ENCODE measurements at places on chromosomes 7 and 10.

DNA sequence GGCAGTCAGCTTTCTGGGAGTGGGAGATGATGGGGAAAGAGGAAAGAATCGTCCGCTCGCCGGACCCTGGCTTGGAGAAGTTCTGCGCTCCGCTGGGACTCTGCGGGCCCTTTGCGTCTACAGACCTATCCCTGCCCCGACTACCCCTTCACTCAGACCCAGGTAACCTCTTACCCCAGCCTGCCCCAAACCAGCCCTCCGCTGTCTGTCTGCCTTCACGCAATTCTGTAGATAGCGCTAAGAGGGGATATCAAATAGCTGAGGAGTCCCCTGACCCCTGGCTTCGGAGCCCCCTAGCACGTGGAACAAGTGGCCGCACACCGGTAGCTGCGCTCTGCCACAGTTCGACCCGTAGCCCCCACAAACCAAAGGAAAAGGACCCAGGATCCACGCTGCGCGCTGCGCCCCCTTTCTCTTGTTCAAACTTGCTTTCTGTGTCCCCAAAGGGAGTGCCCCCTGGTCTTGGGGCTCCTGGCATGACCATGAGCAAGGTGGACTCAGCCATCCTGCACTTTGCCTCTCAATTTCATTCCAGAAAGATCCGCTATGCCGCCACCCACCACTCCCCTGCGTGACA lies 7.0 kb downstream of the HOXA4 start:
- DNase-seq = no peak

DNA sequence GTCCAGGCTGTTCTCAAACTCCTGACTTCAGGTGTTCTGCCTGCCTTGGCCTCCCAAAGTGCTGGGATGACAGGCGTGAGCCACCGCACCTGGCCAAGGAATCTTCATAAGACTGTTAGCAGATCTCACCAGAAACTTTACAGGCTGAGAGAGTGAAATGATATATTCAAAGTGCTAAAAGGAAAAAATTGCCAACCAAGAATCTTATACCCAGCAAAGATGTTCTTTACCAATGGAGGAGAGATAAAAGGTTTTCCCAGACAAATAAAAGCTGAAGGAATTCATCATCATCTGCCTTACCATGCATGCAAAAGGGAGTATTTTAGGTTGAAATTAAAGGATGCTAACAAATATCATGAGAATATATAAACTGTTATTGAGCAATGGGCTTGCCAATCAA lies 23.6 kb downstream of the GIMAP7 start:
- DNase-seq = no peak

DNA sequence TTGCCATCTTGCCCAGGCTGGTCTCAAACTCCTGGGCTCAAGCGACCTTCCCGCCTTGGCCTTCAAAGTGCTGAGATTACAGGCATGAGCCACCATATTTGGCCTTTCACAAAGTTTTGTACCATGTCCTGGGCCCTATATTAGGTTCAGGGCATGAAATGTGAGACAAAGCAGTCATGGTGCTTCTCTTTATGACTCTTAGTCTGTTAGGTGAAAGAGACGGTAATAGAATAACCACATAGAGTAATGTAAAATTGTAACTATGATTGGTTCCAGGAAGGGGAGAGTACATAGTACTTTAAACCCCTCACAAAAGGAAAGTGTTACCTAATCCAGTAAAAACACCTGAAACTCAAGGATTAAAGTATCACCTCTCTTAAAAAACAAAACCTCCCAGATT lies 144.7 kb downstream of the SPAG6 start:
- DNase-seq = no peak

DNA sequence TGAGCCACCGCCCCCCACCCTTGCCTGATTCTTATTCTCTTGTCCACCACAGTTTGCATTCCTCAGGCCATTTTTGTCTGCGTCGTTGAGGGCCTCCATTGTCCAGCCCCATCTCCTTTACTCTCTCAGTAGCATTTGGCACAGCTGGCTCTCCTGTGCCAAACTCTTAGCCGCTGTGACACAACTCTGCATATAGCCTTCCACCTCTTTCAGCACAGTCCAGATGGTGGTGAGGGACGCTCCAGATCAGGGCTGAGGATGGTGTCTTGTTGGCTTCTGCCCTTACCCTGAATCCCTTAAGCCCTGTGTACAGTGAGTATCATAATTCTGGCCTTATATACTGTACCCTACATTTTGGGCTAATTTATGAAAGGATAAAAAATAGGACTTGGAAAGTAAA lies 45.6 kb downstream of the BMPR1A start:
- no peak for DNase-seq

DNA sequence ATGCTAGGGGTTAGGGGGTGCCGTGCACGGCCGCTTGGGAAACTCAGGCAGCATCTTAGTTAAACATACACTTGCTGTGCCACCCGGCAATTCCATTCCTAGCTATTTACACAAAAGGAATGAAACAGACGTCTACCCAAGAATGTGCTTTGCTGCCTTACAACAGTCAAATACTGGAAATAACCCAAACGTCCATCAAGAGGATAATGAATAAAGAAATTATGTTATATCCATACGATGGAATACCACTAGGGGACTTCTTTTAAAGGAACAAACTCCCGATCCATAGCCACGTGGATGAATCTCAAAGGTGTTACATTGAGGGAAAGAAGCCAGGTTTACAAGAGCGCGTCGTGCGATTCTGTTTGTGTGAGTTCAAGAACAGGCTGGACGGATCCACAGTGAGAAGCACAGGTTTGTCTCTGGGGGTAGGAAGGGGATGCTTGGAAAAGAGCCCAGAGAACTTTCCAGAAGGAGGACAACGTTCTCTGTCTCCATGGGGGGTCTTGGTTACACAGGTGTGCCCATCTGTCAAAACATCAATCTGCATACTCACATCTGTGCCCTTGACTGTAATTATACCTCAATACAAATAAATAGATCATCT lies 41.8 kb downstream of the STK32C start:
- DNase-seq = no peak

DNA sequence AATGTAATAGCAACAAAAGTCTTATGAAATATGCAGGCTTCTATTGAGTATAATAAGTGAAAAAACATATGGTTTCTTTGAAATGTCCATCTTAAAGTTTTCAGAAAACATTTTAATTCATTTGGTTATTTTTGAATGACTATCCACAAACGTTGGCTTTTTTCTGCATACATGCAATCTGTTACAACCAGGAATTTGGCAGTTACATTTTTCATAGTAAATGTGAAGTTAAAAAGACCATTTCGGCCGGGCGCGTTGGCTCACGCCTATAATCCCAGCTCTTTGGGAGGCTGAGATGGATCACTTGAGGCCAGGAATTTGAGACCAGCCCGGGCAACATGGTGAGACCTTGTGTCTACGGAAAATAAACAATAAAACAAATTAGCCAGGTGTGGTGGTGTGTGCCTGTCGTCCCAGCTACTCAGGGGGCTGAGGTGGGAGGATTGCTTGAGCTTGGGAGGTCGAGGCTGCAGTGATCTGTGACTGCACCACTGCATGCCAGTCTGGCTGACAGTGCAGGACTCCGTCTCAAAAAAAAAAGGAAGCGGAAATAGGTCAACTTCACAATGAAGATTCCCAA lies 73.9 kb upstream of the NMT2 start:
- DNase-seq = no peak

GRCh38 chr10:78491812-78492211 lies 458.1 kb downstream of the RPS24 start:
- no peak for DNase-seq

DNA sequence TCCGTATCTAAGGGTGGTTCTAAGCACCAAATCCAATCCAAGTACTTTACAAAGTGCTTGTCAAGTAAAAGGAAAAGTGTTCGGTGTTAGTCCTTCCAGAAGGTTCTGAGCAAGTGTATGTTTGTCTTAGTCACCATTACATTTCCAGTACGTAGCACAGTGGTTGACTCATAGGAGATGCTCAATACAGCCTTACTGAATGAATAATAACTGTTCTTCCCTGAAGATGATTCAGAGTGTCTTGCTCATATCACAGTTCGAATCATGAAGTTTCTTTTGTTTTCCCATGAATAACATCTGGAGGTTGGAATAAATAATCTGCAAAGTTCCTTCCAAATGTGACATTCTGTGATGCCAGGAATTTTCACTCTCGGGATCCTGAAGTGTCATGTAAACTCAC lies 53.4 kb downstream of the WNT2 start:
- no peak for DNase-seq

DNA sequence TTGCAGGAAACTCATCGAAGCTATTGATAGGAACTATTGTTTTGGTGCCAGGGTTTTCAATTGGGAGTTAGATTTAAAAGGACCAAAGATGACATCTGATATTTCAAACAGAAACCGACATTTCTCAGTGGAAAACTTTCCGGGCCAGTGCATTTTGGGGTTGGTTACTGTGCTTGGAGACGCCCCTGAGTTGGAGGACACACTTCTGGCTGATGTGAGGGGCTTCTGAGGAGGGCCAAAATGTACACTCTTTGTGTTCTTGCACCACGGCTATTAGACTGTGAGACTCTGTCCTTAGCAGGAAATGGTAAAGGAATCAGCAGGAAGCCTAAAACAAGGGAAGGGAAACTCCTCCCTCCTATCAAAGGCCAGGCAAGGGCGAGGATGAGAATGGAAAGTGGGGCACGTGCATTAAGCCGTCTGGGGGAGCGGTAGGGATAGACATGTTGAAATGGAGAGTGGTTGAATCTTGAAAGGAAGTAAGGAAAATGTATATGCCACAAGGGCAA lies 1.8 kb upstream of the SRGN start:
- no peak for DNase-seq

GRCh38 chr7:50754241-50754640 lies 28.5 kb downstream of the GRB10 start:
- no peak for DNase-seq

DNA sequence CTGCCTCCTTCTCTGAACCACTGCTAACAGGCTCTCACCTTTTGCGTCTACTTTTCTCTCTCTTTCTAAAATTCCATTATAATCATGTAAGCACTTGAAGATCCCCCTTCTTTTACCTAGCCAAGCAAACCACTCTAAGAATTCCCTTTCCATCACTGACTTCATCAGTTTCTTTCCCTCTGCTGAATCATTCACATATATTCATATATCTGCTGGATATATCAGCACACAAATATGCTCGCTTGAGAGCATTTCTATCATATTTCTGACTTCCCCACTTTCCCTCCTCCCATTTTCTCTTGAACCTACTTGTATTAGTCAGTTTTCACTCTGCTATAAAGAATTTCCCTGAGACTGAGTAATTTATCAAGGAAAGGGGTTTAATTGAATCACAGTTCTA lies 84.2 kb upstream of the LRRN3 start:
- no peak for DNase-seq

GRCh38 chr7:18566829-18567228 lies 71.3 kb downstream of the HDAC9 start:
- DNase-seq = no peak

DNA sequence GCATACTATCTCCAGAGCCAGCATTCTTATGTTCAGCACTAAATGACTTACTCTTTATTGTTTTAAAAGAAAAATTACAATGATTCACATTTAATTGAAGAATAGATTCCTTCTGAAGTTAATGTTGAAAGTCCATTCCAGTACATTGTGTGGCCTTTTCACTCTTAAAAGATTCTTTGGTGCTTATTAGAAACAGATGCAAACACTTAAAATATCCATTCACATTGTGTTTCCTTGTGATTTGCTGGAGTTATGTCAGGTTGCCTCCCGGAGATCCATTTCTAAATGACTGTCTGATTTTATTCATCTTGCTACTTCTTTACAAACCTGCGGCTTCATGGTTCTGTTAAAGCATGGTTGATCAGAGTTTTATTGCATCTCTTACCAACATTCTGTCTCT lies 152.8 kb downstream of the FOXP2 start:
- DNase-seq = no peak

GRCh38 chr7:7671361-7671760 lies 30.8 kb downstream of the UMAD1 start:
- DNase-seq = no peak

DNA sequence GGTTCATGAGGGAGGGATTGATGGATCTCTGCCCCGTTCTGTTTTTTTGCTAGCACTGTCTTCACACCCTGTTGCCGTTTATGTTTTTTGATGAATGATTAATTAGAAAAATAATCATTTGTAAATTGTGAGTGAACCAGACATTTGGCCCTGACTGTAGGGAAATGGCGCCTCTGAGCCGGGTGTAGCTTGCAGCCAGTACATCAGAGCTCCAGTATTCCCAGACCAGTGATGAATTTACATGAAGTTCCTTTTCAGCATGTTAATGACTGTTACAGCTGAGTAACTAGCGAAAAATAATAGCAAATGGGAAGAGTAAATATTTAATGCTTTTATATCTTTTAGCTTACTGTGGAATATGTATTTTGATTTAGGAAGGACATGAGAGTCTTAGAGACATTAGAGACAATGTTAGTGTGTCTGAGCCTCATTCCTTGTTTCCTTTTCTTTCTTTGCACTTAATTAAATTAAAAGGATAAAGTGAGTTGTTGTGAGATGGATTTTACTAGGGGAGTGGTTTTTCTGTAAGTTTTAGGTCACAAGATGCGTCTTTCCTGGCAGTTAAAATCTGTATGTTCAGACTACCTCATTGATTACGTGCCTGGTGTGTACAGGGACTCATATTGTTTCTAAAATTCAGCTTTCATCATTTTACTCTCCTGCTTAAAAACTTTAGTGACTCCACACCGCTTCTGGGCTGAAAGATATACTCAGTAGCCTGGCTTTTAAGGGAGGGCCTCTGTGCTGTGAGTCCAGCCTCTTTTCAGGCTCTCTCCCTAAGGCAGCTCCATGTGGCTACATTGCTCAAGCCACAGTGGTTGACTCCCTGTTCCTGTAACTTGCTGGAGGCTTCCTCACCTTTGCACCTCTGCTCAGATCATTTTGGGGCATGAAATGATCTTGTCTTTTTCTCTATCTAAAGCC lies 86.4 kb downstream of the AUTS2 start:
- DNase-seq = no peak

DNA sequence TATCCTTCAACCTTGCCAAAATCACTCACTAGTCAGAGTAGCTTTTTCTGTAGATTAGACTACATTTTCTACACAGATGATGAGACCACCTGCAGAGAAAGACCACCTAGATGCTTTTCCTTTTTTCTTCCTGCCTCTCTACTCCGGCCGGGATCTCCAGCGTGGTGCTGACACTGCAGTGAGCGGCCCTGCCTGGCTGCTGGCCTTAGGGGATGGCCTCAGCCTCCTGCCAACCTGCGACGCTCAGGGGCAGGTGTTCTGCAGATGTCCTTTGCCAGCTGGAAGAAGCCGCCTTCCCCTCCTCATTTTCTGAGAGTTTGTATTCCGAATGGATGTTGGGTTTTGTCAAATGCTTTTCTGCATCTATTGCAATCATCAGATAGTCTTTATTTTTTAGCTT lies 43.5 kb upstream of the NKX6-2 start:
- DNase-seq = no peak

GRCh38 chr7:31308652-31309051 lies 31.9 kb downstream of the NEUROD6 start:
- DNase-seq = no peak

- no peak for DNase-seq
Measured at GRCh38 chr7:124942399-124942798, 12.8 kb upstream of the POT1 start.

DNA sequence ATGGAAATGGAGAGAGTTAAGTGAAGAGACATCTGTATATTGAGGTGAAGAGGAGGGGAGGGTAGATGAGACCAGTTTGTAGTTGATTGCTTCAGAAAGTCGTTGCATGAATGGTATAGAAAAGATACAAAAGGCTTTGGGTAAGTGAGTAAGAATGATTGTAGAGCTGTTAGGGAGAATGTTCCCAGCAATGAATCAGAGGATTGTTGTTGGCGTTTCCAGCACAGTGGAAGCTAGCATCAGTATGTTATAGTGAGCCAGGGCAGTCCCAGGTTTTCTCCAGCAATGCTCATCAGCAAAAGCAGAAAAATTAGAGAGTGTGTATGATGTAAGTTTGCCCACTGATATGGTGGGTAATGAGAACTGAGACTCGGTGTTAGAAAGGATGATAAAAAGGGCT lies 15.4 kb upstream of the CDK6 start:
- no peak for DNase-seq

GRCh38 chr10:84478151-84478550 lies 149.8 kb downstream of the CCSER2 start:
- no peak for DNase-seq

Data from activated T-helper 1 cell treated with Interleukin-2 at 50 U/mL for 16 hours (primary cell).